ENCODE measurements at places on chromosomes 16 and 17.
A peak's percentile ranks its signal among the peaks of the same experiment; 100 is the strongest.

- no peaks in the 10 kb centered on the region for H3K27me3 ChIP-seq
- H3K36me3 ChIP-seq, result no peaks in the 10 kb centered on the region
- no peak overlapping the region for H3K4me3 ChIP-seq
- H3K4me1 ChIP-seq, result no peaks in the 10 kb centered on the region
Measured at GRCh38 chr17:73348018-73348828, 36.4 kb upstream of the CDC42EP4 start.

GRCh38 chr17:27631411-27631760 is 398 bp downstream of the LGALS9 start:
- H3K4me3 ChIP-seq, result no peak overlapping the region
- peaks cover 3% of the 10 kb centered on the region for H3K36me3 ChIP-seq
- DNase-seq, result no peak

DNA sequence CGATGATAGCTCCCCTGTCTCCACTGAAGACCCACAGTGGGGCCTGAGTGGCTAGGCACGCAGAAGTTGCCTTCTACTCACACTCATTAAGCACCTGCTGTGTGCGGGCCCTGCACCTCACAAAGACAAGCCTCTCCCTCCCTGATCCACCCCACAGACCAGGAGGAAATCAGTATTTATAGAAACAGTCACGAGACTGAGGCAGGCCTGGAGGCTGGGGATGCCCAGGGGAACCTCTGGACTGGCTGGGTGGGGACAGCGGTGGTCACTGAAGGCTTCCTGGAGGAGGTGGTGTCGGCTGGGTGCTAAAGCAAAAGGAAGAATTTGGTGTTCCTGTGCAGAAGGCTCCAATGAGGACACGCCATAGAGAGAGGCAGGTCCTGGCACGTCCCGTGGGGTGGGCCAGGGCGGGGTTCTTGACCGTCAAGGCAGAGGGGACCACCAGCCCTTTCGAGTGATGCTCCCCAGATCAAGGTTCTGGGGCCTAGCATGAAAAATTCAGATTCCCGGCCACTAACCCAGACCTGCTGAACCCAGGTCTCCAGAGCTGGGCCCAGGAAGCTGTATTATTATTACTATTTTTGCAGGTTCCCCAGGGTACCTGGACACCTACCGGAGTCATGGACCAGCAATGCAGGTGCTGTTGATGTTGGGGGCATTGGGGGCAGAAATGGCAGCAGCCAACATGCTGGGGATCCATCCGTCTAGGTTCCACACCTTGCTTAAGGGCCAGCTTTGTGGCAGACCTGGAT is 23.0 kb downstream of the PPL start:
- DNase-seq, result no peak
- H3K27me3 ChIP-seq, result no peaks in the 10 kb centered on the region
- no peak overlapping the region for H3K27ac ChIP-seq
- H3K36me3 ChIP-seq, result no peaks in the 10 kb centered on the region

DNA sequence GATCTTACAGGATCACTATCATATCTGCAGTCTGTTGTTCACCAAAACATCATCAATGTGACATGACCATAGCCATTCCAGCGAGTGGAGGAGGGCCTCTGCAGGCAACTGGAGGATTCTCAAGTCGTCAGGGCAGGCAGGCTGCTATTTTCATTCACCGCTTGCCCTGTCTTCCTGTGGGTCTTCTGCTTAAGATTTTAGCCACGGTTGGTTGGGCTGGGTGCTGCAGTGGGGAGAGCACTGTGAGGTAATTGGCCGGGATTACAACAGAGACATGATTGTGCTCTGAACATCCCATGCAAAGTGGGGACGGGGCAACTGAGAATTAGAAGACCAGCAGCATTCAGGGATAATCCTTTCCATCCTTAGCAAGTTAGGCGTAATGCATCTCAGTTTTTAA is 245.9 kb downstream of the CPPED1 start:
- no peak overlapping the region for H3K4me3 ChIP-seq
- H3K36me3 ChIP-seq, result no peaks in the 10 kb centered on the region
- no peak overlapping the region for H3K27ac ChIP-seq
- H3K4me1 ChIP-seq, result no peaks in the 10 kb centered on the region
- DNase-seq, result no peak

DNA sequence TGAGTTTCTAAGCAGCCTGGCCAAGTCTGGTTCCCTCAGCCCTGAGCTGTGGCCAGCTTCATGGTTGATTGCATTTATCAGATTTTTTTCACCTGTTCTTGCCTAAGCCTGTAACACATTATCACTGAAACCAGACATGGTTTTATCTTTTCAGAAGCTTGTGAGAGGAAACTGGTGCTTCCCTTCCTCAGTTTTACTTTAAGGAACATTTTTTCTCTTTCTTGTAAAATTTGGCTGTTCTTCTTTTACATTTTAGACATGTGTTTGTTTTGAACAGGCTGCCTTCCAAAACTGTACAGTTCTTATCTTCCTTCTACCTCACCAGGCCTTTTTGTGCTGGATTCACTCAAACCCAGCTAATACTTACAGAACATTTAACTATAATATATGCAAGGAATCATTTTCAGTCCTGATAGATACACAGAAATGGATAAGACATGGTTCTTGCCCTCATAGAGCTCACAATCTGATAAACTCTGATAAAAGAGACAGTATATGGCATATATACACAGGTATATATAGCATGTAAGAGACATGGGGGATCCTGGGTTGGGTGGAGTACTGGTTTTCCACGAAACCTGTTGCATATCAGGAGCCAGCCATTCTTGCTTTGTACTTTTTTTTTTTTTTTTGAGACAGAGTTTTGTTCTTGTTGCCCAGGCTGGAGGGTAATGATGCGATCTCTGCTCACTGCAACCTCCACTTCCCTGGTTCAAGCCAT is 44.5 kb downstream of the ZNRF1 start:
- H3K36me3 ChIP-seq, result no peaks in the 10 kb centered on the region
- H3K4me3 ChIP-seq, result no peak overlapping the region
- peak; percentile 59 for DNase-seq

DNA sequence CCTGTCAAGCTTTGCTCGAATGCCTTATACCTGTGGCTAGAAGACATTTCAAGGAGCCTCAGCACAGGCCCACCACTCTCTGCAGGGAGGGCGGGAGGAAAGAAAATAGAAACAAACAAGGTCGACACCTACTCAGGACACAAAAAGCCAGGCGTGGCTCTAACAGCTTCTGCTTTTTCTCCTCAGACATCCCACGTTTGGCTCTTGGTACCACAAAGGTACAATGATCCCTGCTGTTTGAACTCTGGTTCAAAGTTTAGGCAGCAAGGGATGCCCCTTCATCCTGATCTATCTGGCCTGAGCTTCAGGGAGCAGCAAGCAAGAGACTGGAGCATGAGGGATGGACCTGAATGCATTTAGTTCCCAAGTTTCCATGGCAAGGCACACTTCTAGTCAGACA is 57.1 kb downstream of the CREBBP start:
- peaks cover 47% of the 10 kb centered on the region for H3K4me1 ChIP-seq
- no peak overlapping the region for H3K27ac ChIP-seq

DNA sequence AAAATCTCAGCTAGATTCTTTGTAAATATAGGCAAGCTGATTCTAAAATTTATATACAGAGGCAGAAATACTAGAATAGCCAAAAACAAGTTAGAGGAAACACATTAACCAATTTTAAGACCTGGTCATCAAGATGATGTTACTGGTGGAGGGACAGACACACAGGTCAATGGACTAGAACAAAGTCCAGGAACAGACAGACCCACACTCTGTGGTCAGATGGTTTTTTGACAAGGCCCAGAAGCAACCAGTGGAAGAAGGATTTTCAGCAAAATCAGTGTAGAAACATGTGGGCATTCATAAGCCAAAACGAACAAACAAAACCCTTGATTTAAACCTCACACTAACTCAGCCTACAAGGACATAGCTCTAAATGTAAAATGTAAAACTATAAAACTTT is 99.7 kb upstream of the METRNL start:
- H3K36me3 ChIP-seq, result no peaks in the 10 kb centered on the region
- no peaks in the 10 kb centered on the region for H3K27me3 ChIP-seq
- no peak overlapping the region for H3K27ac ChIP-seq
- H3K4me1 ChIP-seq, result no peaks in the 10 kb centered on the region
- no peak for DNase-seq

DNA sequence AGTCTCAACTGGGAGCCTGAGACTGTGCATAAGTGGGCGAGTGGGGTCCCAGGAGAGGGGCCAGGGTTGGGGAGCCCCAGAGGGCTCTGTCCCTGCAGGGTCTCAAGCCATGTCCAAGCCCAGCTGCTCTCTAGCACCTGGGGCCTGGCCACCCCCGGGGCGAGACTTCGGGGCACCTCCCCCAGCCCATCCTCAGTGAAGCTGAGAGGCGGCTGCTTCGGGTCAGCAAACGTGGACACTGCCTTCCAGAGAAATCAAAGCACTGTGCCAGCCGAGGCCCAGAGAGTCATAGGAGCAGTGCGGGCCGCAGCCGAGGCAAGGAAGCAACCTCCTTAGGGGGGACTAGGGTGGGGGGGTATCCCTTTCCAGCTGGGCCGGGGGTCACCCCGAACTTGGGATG is 77.5 kb downstream of the ENGASE start:
- H3K27me3 ChIP-seq, result no peaks in the 10 kb centered on the region
- H3K4me3 ChIP-seq, result no peak overlapping the region
- no peaks in the 10 kb centered on the region for H3K36me3 ChIP-seq
- no peak overlapping the region for H3K27ac ChIP-seq
- no peak for DNase-seq

DNA sequence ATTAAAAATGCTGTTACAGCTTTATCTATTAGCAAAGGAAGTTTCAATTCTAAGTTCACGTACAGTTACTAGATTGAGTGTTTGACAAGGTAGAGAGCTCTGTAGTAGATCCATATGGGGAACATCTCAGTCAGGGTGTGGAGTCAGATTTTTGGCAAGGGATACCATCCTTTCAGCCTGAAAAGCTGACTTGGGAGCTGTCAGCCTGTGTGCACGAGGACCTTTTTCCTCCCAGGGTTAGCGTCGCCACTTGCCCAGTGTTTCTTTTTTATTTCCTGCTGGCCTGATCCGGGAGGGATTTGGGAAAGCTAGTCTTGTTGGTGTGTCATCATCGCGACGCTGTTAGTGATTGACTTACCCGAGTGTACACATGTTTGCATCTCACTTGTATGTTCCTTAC is 29.5 kb downstream of the WWOX start:
- H3K27me3 ChIP-seq, result no peaks in the 10 kb centered on the region
- no peak overlapping the region for H3K27ac ChIP-seq
- H3K4me1 ChIP-seq, result peaks cover 5% of the 10 kb centered on the region
- DNase-seq, result peak; percentile 96
- no peak overlapping the region for H3K4me3 ChIP-seq
- H3K36me3 ChIP-seq, result no peaks in the 10 kb centered on the region

- no peaks in the 10 kb centered on the region for H3K36me3 ChIP-seq
- DNase-seq, result no peak
- no peak overlapping the region for H3K4me3 ChIP-seq
Measured at GRCh38 chr17:30831257-30831656, 509 bp upstream of the ATAD5 start.

GRCh38 chr17:61723183-61723582 is 132.2 kb upstream of the NACA2 start:
- no peak for DNase-seq
- H3K4me3 ChIP-seq, result no peak overlapping the region
- H3K36me3 ChIP-seq, result no peaks in the 10 kb centered on the region

Measured in lung (tissue), 17 donors.